Stimulated activated CD4-positive, alpha-beta T cell treated with anti-CD3 and anti-CD28 coated beads, Interleukin-12 subunit alpha, Interleukin-12 subunit beta, amount 100 ng/mL, for 4 hours (primary cell): ENCODE measurements at places on chromosomes 2 and 18.

GRCh38 chr2:104976603-104977120 is 61.2 kb upstream of the MRPS9 start:
- DNase-seq, result peak; percentile 2

DNA sequence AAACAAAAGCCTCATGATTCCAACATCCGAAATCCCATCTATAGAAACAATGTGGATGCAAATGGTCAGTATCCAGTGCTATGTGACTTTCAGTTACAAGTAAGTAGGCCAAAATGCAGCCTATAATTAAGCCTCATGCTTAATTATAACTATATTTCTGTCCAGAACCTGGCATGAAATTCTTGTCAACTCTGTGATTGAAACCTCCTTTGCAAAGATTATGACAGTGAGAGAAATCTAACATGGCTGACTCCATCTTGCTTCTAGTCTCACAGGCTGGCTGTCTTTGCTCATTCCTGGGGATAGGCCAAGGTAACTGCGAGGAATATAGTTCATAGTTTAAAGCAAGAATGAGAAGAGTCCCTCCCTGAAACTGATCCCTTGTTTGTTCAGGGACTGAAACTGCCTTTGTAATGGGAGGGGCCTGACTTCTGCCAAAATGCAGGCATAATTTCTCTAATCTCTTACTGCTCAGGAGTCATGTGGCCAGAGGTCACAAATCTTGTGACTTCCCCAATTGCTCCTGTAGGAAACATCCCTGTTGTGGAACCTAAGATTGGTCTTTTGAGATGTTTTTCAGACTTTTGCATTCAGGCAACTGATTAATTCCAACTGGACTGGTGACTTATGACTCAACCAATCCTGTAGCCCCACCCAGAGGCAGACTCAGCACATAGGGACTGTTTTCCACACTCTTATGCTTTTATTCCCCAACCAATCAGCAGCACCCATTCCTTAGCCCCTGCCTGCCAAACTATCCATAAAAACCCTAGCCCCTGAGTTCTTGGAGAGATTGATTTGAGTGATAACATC is 84.5 kb upstream of the TLK1 start:
- no peak for DNase-seq

GRCh38 chr2:164574931-164575330 is 46.4 kb downstream of the GRB14 start:
- no peak for DNase-seq

- DNase-seq, result no peak
Observed at GRCh38 chr18:42228581-42228980, 273.5 kb downstream of the PIK3C3 start.
